ENCODE measurements at places on chromosomes 12 and 14.
A peak's percentile ranks its signal among the peaks of the same experiment; 100 is the strongest.

DNA sequence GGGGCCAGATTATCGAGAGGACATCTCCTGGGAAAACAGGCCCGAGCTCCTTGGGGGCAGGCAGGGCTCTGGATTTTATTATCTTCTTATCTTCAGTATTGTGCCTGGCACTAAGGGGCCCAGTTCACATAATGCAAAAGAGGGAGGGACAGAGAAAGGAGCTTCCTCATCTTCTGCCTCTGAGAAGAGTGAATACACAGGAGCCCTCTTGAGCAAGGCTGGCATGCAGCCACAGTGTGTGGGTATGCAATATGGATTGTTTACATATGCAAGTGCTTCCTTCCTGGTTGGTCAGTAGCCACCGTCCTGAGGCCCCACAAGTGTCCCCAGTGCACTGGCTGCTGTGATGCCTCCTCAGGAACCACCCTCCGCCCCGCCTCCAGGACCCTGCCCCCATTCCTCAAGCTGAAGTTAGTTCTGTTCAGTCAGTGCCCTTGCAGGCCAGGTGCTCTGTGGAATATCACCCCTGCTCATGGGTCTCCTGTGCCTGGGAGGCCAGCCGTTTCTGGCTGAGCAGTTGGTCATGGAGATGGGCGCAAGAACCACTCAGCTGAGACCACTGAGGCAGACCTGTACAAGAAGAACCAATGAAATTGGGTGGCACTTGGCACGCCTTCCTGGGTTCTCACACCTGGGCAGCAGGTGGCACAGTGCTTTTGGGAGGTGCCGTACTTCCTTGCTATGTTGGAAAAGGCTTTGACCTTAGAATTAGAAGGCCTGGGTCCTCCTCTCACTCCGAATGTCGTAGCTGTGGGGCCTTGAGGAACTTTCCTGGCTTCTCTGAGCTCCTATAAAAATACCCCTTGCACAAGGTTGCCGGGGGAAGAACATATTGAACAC lies 35.1 kb upstream of the ACTN1 start:
- DNase-seq = no peak

DNA sequence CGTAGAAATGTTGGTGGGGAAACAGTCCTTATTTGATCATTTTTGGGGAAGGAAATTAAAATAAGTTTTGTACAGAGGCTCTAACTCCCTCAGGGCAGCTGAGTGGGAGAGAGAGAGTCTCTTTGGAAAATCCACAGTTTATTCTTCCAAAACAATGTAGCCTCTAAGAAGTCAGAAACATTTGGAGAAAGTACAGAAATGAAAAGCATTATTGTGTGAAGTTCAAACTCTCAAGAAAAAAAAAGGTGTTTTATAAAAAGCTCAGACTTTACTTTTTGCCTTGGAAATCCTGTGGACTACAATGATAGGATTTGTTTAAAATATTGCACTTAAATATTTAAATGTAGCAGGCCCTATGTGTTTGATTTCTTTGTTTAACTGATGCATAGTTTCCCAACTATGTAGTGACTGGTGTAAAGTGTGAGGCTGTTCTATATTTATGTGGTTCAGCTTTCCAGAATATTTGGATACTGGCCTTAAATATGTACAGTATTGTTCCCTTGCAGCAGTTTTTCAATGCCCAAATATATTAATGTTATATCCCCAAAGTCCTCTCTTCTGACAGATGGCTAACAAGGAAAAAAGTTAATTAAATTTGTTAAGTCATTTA lies 82.0 kb upstream of the OTOGL start:
- no peak for DNase-seq

DNA sequence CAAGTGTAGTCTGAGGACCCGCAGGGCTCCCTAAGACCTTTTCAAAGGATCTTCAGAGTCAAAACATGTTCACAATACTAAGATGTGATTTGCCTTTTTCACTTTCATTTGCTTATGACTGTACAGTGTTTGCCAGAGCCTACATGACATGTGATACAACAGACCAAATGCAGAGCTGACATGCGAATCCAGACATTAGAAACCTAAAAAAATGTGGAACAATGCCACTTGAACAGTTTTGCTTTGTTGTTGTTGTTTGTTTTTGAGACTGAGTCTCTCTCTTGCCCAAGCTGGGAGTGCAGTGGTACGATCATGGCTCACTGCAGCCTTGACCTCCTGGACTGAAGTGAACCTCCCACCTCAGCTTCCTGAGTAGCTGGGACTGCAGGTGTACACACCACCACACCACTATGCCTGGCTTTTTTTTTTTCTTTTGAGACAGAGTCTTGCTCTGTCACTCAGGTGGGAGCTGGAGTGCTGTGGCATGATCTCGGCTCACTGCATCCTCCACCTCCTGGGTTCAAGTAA lies 5.3 kb upstream of the RAB35 start:
- no peak for DNase-seq

DNA sequence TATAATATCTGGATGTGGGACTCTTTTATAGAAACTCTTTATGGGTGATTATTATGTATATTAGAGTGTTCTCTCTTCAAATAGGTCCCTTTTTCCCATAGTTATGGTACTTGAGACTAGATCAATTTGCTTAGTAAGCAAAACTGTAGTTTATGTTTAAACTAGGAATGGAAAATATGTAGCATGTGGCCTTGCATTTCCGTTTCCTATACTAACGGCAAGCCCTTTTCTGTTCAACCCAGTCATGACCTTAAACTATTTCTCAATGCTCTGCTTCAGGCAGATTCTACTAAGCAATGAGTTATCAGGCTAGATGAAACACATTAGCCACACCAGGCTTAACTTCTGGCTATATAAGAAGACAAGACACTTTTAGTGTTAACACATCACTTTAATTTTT lies 84.6 kb downstream of the OTOGL start:
- no peak for DNase-seq

GRCh38 chr14:36941783-36942521 lies 230.5 kb downstream of the SLC25A21 start:
- DNase-seq = peak; percentile 71

DNA sequence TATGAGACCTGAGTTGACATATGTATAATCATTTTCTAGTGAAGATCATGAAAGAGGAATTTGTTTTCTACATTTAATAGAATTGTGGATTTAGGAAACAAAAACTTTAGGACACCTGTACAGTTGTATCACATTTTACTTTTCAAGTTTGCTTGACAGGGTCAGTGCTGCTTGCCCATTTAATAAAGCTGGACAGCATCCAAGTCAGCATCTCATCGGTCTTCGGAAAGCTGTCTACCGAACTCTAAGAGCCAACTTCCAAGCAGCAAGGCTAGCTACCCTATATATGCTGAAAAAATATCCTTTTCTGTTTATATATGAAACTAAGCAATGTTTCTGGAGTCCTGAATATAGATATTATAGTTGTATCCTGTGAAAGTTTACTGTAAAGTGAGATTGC lies 52.3 kb downstream of the VEZT start:
- DNase-seq = no peak

DNA sequence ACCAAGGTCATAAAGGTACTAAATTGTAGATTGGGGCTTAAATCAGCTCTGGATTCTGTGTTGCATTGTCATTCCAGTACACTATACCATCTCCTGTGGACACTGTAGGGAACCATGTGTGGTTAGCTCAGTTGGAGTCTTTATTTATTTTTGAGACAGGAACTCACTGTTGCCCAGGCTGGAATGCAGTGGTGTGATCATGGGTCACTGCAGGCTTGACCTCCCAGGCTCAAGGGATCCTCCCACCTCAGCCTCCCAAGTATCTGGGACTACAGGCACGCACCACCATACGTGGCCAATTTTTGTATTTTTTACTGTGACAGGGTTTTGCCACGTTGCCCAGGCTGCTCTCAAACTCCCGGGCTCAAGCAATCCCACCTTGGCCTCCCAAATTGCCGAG lies 6.7 kb downstream of the PAPOLA start:
- DNase-seq = no peak
